ENCODE measurements at places on chromosomes 2 and 18.

DNA sequence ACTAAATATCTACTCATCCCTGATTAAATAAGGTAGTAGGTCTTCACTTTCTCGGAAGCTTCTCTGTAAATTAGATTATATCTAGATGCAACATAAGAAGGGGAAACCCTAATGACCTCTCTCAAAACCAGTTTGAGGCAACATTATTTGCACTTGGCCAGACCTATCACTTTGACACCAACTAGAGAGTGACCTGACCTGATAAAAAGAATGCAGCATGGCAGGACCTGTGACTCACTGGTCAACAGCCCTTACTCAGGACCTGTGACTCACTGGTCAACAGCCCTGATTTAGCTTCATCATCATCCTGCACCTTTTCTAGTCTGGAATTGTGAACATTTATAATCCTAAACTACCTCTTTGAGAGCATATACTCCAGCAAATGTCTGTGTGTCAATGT lies 1957.7 kb upstream of the CELF4 start:
- ATAC-seq: no peak

DNA sequence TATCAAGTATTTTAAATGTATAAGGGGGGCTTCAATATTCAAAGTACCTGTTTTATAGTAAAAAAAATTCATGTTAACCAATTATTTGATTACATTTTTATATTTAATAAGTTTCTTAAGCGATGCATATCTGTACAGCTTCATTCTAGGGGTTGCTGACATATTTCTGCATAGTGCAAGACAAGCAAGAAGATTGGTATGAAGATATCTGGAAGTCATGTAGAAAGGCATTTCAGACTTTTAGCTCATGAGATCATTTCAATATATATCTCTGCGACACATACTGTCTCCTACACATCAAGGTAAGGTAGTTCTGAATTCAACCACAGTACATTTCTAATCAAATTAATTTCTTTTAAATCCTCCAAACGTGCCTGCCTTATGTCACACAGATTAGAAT lies 73.1 kb downstream of the MEMO1 start:
- ATAC-seq: no peak

DNA sequence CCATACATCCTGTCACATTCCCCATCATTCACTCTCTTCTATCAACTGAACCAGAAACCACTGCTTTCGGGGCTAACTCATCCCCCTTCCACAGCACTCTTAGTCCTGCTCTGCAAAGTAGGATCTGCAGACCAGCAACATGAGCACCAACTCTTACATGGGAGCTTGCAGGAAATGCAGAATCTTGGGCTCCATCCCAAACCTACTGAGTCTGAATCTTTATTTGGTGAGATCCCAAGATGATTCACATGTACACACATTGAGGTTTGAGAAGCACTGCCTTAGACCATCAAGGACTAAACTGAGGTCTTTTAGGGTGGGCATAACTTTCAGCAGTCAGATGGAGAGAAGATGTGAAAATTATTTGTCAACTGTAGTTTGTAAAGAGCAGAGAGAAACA lies 235.6 kb upstream of the EPHA4 start:
- no peak for ATAC-seq

DNA sequence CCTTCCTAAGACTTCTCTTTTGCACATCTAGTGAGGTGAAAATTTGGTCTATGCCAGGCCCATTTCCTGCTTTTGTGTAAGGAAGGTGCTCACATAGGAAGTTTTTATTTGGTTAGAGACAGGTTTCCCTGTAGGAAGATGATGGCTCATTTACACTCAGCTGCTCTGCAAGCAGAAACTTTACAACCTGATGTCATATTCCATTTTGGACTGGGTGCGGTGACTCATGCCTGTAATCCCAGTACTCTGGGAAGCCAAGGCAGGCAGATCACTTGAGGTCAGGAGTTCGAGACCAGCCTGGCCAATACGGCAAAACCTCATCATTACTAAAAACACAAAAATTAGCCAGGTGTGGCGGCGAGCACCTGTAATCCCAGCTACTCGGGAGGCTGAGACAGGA lies 35.8 kb downstream of the CASP10 start:
- ATAC-seq: no peak

DNA sequence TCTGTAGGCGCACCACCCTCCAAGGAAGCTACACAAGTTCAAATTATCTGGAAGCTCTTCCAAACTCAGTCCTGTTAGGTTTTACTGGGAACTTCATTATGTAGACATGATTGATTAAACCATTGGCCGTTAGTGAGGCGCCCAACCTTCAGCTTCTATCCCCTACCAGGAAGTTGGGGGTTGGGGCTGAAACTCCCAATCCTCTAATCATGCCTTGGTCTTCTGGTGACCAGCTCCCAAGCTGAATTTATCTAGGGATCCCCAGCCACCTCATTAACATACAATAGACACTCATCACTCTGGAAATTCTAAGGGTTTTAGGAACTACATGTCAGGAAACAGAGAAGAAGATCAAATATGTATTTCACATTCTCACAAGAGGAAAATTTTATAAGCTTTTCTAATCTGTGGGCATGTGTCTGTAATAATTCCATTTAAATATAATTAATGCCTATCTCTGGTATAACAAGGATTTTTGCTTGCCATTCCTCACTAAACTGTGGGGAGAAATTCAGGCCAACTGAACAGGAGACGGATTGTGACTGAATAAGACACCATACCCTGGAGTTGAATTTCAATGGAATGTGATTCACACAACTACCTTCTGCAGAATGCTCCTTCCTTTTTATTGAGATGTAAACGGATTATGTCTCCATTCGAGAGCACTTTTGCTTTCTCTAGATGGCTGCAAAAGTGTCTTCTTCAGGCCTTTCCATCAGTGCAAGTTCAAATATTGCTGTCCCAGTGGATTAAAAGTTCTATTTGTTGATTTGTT lies 328.6 kb downstream of the LRRTM1 start:
- ATAC-seq: no peak

DNA sequence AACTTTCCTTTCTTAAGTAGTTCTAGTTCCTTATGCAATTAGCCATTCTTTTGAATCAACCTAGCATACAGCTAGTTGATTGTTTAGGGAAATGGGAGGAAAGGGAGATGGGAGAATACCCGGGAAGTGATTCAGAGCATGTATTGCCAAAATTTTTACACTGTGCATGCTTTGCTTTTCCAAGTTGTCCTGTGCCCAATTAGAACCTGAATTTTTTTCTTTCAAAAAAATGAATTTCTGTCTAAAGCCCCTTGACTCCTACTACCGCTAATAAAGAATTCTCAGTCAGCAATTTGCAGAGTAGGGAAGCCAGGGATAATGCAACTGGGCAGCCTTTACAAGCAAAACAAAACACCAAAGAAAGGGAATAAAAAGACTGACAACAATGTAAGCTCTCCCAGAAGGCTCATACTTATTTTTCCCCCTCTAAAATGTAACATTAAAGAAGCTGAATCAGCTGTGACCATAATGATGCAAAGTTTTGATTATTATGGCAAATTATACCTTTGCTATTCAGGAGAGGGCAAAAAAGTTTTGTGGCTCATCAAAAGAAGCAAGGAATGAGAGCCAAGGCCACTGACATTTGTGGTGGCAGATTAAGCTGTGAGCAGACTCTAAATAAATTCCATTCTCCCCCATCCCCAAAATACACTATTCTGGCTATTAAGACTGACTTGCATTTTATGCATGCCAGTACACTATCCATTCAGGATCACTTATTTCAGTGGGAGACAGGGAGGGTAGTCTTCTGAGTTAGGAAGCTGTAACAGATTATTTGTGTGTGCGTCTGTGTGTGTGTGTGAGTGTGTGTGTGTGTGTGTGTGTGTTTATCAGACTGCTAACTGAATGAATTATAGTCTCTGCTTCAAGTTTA lies 174.3 kb downstream of the ERBB4 start:
- ATAC-seq: no peak

GRCh38 chr18:37702841-37703240 lies 137.2 kb upstream of the CELF4 start:
- no peak for ATAC-seq

- ATAC-seq: no peak
Observed at GRCh38 chr18:32177530-32177929, 12.3 kb upstream of the MEP1B start.

GRCh38 chr2:213199871-213200270 lies 48.5 kb upstream of the IKZF2 start:
- no peak for ATAC-seq

GRCh38 chr2:238584617-238585016 lies 157.9 kb downstream of the ASB1 start:
- ATAC-seq: no peak

- no peak for ATAC-seq
Observed at GRCh38 chr2:8456151-8457091, 225.4 kb upstream of the ID2 start.

DNA sequence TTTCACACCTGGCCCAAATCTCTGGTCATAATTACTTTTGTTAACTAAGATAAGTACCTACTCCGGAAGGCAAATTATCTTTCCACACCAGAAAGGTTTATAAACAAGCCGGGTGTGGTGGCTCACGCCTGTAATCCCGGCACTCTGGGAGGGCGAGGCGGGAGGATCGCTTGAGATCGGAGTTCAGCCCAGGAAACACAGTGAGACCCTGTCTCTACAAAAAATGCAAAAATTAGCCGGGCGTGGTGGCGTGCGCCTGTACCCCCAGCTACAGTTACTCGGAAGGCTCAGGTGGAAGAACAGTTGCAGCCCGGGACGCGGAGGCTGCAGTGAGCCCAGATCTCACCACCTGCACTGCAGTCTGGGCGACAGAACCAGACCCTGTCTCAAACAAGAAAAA lies 2.1 kb downstream of the PUM2 start:
- ATAC-seq: no peak

DNA sequence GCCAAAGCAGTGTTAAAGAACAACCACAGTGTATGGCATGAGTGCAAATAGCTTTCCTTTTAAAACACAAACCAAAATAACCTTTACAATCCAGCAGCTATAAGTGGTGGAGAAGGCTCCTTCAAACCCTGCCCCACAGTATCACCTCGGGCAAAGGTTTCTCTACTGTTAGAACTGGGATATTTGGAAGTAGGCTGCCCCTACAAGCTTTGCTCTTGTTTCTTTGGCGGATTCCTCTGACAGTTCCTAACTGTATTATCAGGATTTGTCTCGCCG lies 214.8 kb downstream of the ZNF521 start:
- peak; percentile 13 for ATAC-seq

DNA sequence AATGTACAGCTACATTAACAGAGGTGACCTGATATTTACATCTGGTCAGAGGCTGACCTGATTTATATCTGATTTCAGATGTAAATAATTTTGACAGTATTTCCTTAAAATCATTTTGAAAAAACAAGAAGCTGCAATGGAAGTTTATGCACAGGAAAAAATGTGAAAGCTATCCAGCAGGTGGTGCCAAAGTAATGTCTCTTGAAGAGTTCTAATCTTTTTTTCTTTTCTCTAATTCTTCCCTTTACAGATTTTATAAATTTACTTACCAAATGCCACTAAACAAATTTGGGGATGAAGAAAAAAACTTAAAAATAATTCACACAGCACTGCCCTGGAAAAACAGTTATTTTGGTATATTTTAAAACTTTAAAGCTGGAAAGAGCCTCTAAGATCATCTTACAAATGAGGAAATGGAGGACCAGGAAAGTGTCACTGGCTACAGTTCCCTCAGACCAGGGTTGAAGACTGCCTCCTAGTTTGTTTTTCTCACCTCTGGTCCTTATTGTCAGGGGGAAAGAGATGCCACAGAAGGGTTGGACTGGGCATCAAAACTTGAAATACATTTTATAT lies 16.4 kb upstream of the FBLN7 start:
- no peak for ATAC-seq

DNA sequence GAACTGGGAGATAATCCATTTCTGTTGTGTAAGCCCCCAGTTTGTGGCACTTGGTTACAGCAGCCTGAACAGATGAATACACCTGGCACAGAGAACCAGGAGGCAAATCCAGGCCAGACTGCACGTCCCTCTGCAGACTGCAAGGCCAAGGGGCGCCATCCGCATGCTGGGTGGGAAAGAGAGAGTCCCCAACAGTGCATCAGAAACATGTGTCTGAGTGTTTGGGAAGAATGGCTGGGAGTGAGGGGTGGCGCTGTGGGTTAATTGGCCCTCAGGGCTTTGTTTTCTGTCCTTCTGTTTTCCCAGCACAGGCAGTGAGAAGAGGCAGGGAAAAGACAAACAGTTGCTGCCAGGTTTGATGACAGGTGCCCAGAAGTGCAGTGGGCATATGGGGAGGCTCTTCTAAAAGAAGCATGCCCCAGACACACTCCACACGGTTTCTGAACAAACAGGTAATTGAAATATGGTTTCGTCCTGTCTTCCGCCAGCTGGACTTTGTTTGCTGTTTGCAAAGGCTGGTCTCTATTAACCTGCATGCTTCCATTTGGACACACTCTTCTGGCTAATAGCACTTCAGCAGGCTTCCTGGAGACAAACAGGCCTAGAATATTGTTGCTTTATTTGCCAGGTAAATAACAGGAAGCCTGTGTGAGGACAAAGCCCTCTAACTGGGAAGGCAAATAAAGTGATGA lies 43.4 kb upstream of the SEC11C start:
- ATAC-seq: no peak

DNA sequence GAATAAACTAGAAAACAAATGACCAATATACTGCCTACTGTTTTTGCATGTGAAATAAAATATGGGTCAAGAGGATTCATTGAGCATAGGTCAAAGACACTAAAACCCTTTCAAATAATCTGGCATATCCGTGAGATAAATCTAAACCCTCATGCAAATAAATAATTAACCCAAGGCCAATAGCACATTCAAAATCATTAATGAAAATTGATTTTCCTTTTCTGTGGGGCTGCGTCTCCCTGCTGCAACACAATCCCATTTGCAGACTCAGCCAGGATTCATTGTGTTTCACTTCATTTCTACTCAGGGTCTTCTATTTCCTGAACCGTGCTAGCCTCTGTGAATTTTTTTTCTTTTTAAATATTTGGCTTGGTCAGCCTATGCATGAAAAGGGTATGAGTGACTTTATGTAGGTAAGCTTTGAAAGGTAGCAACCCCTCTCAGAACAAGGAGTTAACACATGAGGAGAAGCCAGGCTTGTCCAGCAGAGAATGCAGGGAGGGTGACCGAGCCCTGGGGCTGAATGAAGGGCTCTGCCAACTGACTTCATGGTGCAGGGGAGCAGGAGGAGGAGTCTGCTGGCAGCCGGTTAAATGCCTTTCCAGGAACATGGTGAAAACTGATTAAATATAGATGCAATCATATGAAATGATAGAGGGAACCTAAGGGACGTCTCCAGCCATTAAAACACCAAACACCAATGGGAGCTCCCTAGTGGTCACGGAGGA lies 10.3 kb upstream of the CTAGE1 start:
- no peak for ATAC-seq

Measured in stimulated activated memory B cell treated with anti-CD40 and anti-IgM and Interleukin-4, amounts not matched to agents 10 μg/mL and 1 μg/mL and 100 μg/mL, for 72 hours (primary cell).